Activated CD8-positive, alpha-beta memory T cell treated with anti-CD3 and anti-CD28 coated beads for 48 hours (primary cell): ENCODE measurements at places on chromosomes 3 and 15.
A peak's percentile ranks its signal among the peaks of the same experiment; 100 is the strongest.

- DNase-seq, result no peak
Measured at GRCh38 chr3:126060613-126061145, 23.2 kb downstream of the SLC41A3 start.

GRCh38 chr3:35733341-35733740 lies 94.0 kb downstream of the ARPP21 start:
- no peak for DNase-seq

DNA sequence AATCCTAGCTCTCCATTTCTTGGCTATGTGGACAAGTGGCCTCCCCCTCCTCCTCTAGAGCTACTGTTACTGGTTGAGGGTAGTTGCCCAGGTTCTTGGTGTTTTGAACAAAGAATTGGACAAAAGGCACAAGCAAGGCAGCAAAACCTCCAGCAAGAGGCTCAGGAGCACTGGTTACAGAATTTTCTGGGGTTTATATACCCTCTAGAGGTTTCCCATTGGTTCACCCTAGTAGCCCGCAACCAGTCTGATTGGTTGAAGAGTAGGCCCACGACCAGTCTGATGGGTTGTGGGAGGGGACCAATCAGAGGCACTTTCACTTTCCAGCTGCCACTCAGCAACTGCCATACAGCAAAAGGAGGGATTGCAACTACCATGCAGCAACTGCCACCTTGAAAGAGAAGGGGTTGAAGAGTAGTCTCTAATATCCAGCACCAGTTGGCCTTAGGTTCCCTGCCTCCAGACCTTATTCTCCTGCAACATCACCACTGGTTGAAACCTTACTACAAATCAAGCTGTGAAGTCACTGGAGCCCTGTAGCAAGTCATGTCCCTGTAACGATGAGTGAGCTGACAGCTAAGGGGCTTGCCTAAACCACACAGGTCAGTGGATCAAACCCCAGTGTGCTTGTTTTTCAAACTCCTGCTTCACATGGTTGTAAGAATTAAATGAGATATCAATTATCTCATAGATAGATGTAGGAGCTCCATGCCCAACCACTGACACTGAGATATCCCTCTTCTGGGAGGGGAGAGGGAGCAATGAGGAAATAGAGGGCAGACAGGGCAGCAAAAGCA lies 2.9 kb upstream of the C15orf39 start:
- no peak for DNase-seq

- no peak for DNase-seq
Measured at GRCh38 chr3:72452745-72453144, 395.5 kb downstream of the SHQ1 start.

DNA sequence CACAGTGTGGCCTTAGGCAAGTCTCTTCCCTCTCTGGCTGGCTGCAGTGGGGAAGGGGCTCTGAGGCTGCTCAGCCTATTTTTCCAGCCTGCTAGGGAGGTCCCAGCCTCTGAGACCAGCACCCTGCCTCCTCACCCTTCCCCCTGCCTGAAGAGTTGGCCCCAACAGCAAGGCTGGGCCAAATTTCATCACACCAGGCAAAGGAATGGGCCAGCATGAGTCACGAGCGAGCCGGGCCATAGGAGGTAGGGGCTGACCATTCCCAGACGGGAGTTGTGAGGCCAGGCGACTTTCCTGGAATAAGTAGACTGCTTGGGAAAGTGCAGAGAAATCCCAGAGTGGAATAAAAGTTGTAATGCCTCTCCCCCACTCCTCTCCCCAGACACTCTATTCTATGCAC lies 5.7 kb upstream of the FBLN2 start:
- no peak for DNase-seq

GRCh38 chr15:38545179-38545578 lies 19.4 kb downstream of the RASGRP1 start:
- no peak for DNase-seq

- no peak for DNase-seq
Measured at GRCh38 chr3:65168547-65168946, 480.7 kb upstream of the ADAMTS9 start.

DNA sequence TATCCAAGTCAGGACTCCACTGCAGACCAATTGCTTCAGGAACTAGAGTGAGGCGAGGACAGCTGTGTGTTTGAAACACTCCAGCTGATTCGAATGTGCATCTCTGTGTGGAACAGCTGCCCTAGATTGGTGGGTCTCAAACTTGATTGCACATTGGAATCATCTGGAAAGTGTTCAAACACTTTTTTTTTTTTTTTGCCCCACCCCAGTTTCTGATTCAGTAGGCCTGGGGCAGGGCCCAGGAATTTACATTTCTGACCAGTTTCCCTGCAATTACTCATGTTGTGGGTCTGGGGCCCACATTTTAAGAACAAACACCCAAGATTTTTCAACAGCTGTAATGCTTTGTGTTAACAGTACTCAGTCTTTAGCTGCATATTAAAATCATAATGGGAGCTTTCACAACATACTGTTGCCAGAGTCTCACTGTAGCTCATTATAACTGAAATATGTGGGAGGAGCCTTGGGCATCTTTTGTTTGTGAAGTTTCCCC lies 156.6 kb downstream of the NR1D2 start:
- no peak for DNase-seq

DNA sequence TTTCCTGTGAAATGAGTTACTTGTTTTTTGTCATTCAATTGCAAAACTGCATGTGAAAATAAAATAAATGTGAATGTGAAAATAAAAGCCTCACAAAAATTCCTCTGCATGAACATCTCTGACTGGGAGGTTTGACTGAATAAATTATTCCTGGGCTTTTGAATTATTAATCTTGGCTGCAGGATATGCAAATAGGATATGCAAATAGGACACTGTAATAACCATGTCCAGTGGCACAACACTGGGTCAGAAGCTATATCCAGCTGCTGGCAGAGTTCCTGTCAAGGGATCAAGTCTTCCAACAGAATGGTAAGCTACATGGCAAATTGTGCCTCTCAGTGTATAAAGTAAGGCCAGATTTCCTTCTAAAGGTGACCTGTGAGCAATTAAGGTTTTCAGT lies at the start of gene SUCNR1:
SUCNR1 (plus strand) TSS at position 246 of the 400 bp plus-strand sequence. CDS start 6,250 bp downstream, outside the sequence.
- no peak for DNase-seq

GRCh38 chr15:27764339-27764738 lies 334.8 kb downstream of the OCA2 start:
- DNase-seq, result no peak

DNA sequence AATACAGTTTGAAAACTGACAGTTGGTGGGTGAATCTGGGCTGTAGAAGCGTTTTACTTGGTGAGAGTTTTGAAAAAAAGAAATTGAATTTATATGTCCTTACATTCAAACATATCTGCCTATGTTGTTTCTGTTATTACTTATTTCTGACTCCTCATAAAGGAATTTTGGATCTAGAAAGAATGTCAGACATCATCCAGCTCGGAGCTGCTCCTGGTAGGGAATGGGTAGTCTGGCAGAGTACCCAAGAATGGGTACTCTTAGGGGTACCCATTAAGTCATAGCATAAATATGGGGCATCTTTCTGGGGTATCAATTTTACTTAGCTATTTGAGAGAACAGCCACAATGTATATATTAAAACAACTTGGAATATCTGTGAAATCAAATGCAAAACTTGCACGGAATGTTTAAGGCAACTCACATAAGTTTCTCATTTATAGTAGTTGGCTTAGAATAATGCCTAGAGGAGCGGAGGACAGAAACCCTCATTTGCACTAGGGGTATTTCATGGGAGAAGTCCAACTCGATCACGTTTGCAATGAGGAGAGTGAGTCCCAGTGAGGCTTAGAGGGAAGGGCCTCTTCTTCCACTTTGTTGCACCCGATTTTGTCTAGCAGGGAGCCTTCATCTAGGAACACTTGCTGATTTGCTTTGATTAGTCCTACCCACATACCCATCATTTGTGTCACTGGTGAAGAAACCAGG lies 2.4 kb upstream of the LARP6 start:
- DNase-seq, result no peak

DNA sequence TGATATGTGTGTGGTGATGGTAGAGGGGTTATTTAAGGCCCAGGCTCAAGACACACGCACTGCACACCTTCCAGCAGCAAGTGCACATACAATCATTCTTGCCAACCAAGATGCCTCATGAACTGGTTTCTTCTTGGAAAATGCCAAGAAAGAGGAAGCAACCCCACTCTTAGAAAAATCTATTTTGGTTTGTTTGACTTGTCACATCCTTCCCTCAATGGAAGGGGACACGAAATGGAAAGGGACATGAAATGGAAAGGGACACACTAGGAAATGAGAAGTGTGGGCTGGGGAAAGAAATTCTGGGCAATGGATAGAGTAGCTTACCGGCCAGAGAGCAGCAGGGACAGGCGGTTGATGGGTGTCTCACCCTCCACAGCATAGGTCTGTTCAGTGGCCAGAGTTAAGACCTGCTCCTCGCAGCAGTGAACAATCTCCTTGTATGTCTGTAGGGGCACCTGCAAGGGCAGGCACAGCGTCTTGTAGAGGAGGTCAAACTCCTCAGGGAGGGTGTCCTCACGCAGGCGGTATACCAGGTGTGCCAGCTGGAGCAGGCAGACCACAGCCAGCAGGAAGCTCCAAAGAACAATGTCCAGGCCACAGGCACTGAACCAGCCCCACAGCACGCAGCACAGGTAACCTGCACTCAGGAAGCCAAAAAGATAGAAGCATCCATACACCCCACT lies 640 bp downstream of the POPDC2 start:
- DNase-seq, result no peak

GRCh38 chr3:197426121-197426566 lies 127.7 kb upstream of the DLG1 start:
- DNase-seq, result no peak

DNA sequence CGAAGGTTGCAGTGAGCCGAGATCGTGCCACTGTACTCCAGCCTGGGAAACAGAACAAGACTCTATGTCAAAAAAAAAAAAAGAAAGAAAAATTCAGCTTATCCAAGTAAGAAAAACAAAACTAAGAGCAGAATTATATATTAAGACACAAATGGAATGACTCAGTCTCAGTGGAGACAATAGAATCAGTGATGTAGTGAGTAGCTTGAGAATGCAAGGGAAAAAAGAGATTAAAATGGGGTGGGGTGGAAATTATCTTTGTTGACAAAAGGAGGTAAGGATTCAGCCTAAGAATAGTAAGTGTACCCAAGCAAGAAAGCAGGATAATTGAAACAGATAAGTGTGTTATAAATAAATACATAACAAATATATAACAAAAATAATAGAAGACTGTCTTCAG lies 70.7 kb downstream of the BLM start:
- DNase-seq, result no peak

- peak; percentile 79 for DNase-seq
Measured at GRCh38 chr3:170357176-170358041, at the start of gene SKIL. Gene SKIL, plus strand, starts transcription at chr3:170357715. Its CDS starts 2,617 bp downstream, at chr3:170360332.

DNA sequence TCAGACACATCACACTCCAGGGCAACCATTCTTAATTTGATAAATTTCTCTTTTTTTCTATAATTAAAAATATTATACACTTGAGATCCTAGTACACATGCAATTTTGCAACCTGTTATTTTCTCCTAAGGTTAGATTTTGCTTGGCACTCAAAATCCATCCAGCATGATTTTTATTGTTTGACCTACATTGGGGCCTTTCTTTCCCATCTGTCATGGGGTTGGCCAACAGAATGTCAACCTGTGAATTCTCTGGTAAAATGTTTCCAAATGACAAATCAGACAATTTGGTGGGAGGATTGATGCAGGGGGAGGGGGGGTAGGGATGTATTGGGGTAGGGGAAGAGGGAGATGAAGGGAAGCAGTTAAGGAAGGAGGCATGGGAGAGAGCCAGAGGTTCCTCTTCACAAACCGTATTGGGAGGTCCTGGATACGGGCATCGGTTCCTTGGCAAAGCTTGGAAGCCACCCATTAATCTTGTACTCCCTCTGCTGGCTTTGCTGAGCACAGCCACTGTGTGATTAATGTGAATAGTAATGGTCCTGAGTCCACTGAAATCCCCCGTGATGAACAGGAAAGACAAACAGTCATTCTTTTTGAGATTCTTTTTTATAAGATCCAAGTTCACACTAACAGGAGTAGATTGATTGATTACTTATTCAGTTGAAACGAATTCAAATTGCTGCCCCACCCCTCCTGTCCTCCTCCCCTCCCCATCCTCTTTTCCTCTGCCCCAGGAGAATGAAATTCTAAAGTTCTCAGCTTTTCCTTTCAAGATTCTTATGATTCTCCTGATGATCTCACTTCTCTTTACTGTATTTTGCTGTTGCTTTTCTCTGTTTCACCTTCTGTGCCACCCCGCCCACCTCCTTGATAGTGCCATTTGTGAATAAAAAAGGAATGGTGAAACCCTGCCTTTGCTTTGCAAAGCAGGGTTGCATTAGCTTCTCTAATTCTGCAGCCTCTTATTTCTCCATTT lies 82.2 kb upstream of the SLC25A26 start:
- no peak for DNase-seq
